ENCODE measurements at places on chromosomes 1 and 21.

DNA sequence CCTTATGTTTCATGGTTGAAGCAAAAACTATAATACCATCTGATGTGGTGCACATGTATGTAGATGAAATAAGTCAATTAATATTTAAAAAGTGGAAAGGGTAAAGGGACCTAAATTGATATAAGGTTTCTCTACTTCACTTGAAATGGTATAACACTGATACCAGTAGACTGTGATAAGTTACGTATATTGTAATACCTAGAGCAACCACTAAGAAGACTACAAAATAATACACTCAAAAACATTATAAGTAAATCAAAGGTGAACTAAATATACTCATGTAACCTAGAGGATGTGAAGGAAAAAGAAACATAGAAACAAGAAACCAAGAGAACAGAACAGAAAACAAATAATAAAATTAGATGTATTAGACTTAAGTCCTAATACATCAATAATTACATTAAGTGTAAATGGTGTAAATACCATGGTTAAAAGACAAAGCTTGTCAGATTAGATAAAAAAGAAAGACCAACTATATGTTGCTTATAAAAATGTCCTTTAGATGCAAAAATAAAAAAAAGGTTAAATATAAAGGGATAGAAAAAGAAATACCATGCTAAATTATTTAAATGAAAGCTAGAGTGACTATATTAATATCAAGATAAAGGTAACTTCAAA lies 118.8 kb downstream of the LRRC7 start:
- no peak for DNase-seq

DNA sequence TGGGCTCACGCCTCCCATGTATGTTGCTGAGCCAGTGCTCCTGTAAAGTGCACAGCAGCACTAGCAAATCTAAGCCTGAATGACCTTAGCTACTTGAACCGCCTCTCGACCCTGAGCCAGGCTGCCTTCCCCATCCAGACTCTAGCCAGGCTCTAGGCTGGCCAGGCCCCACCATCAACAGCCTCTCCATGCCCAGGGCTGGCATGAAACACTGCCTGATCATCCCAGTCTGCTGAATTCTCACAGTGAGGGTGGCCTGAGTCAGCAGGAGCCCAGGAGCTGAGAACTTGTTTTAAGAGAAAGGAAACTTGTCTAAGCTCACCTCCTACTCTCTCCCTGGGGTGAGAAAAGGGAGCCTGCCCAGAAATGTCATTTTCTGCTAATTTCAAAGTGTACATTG lies 733.3 kb downstream of the PTPRU start:
- DNase-seq = no peak

- DNase-seq = no peak
These were observed 211.6 kb upstream of the PTBP2 start for GRCh38 chr1:96509951-96510350.

DNA sequence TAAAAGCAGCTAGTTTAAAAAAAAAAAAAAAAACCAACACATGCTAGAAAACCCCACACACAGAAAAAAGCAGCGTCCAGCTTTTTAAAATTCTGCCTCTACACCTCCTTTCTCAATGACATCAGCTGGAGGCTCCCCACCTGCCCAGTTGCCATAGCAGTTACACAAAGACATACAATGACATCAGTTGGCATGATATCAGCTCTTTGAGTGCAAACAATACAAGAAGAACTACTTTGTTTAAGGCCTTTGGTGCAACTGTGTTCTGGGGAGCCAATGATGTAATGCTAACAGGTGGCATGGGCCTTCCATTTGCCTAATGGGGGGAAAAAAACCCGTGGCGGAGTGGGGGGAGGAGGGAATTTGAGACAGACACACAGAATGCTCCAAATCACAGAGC lies 32.9 kb downstream of the DUSP10 start:
- peak; percentile 32 for DNase-seq

DNA sequence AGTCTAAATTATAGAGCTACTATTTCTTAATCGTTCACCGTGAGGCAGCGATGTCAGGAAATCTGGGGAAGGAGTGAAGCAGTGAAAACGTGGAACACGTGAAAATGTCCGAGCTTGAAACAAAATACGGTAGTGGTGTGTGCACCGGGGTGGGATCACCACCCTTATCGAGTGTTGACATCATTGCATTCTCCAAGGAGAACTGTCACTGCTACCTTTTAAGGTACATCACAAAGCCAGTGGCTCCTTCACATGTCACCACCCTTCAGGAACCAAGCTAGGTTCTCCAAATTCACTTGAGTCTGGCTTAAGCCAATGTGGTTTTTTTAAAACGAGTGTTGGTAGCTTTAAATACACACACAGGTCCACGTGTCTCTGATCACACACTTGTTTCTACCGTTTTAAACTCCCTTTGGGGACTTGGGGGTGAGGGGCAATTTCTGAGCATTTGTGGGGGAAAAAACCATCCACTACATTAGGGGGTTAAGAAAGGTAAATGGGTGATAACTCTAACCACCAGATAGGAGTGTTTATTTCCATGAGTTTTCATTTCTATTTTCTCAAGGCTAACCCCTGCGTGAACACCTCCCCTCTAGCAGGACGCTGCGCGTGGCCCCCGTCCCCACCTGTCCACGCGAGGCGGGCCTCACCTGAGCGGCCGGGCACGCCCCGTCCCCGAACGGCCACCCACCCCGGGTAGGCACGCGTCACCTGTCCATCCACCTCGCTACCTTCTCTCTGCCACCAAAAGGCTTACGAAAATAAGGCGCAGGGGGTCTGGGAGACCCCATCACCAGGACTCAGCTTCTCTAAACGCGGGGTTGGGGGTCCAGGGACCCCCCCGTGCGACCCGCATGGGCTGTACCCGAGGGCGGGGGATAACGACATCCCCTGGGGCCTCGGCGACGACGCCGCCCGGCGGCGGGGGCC lies 978 bp downstream of the PRDM15 start:
- no peak for DNase-seq

DNA sequence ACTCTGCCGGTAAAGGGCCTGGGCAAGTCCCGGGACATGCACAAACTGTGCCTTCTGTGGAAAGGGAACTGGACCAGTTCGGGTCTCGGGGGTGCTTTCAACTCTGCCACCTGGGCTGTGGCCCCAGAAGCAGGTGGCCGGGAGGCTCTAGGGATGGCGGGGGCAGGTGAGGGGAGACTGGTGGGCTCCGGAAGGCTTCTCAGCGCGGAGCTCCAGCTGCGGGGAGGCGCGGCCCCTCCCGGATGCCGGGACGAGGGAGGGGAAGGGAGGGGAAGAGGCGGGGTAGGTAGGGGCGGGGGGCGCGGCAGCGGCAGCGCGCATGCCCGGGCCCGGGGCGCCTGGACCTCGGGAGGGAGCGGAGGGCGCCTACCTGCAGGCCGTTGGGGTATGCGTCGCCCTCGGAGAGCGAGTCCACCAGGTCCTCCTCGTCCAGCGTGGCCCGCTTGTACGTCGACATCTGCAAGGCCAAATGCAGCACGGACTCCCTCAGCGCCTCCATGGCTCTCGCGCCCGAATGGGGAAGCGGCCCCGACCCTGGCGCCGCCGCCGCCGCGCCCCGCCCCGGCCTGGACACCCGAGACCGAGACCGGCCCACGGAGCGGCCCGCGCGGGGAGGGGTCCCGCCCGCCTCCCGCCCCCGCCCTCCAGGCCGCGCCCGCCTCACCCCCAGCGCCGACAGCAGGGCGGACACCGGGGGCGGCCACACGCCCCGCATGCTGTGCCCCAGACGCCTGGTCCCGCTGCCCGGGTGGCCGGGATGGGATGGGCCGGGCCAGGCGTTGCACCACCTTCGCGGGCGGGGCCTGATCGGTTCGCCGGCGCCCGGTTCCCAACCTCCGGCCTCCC lies at the start of gene ECE1:
Gene ECE1, minus strand, starts transcription at position 764 of the 846 bp plus-strand sequence. Its CDS starts 49 bp downstream, at position 715.
- DNase-seq = no peak

DNA sequence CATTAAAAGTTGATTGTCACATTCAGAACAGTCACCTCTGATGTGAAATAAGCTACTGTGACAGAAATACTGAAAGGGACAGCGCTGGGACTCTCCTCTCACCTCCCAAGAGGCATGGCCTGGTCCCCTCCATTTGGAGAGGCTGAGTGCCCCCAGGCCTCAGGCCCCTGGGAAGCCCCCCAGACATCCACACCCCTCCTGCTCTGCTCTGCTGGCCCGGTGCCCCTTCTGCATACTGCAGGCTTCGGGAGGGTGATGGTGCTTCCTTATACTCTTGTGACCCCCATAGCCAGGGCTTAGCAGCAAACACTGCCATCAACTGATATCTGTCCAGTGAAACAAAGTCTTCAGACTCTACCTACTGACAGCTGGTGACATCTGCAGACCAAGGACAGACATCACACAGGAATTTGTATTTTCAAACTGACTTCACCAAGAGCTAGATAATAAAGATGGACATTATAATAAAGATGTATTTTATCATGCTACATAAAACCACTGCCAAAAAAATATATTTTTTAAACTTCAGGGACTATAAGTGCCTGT lies 36.9 kb downstream of the C2CD2 start:
- DNase-seq = no peak

- no peak for DNase-seq
These were observed 152.7 kb downstream of the CASZ1 start for GRCh38 chr1:10643607-10644306.

DNA sequence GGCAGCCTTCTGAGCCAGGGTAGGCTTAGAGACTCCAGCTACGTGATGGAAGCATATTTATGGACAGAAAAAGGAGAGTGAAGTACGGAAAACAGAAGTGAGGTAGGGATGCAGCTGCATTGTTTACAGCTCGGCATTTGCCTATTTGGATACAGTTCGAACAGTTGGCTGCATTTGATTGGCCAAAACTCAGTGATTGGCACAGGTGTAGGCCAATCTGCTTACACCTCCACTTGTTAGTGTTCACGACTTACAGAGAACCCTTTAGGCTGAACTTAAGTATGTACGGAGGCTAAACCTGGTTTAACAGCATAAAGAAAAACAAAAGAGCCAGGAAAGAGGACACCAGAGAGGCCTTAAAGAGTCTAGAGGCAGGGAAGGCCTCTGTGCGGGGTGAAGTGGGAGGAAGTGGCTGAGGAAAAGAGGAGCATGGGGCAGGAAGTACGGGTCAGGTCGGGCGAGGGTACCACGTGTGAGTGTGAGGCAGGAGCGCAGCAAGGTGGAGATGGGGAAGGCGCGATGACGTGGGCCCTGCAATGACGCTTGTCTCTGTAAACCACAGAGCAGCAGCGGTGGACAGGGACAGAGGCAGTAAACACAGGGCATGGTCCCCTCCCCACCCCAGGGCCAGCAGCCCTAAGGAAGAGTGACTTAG lies 32.0 kb downstream of the RSPH1 start:
- no peak for DNase-seq

DNA sequence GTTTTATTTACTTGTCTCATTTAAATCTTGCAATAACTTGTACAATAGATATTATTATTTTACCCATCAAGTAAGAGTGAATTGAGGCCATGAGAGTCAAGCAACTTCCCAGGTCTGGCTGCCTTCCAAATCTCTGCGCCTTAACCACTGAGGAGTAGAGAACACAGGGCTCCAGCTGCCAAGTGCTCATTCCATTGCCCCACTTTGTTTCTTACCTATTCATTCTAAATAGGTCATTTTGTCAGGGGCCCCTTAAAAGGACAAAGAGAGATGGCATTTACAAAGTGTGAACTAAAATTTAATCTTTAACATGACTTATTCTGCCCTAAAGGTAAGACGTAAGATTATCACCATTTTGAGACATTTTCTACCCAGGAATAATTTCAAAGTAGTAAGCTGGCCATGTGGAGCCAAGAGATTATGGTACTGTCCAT lies 3.5 kb downstream of the PPP1R15B start:
- no peak for DNase-seq

- DNase-seq = no peak
These were observed 93.1 kb downstream of the RGL1 start for GRCh38 chr1:183898001-183898396.

DNA sequence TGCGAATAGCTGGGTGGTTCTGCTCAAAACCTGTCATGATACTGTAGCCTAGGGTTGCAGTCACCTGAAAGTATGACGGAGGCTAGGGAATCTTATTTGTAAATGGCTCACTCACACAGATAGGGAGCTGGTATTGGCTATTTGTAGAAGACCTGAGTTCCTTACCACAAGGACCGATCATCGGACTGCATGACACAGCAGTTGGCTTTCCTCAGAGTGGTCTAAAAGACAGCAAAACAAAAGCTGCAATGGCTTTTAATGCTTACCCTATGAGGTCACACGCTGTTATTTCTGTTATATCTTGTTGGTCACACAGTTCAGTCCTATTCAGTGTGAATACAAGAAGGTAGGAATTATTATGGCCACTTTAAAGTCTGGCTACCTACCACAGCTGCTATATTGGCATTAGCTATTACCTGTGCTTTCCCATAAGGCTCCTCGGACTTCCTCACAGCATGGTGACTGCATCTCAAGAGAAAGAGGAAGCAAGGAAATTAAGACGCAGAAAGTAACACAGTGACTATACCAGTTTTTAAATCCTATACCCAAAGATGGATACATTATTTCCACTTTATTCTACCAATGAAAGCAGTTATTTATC lies 68.4 kb upstream of the LRRC7 start:
- DNase-seq = no peak

- DNase-seq = no peak
These were observed 300.6 kb upstream of the PRMT6 start for GRCh38 chr1:106755682-106756406.

DNA sequence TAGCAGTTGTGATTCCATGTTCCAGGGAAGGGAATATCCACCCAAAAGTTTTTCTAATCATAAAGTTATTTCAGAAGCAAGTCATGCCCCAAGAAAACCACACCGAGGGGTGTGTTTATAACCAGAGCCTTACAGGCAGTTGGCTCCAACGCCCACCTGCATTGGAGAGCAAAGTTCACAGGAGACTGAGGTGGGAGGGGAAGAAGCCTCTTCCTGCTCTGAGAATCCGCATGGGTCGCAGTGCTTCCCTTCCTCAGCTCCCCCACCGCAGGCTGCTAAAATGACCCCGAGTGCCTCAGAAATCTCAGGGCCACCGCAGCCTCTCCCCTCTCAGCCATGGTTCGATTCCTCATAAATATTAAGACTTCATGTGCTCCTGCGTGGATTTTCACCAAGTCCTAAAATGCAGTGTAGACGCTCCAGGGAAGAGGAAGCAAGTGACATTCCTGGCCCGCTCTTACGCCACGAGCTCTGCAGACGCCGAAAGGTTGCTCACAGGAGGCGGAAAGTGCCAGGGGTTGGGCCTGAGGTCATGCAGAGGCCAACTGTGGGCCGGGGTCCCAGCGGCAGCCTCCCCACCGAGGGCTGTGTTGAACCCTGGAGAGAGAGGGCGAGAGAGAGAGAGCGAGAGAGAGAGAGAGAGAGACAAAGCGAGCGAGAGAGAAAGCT lies 13.4 kb upstream of the SPSB1 start:
- DNase-seq = no peak
